ENCODE measurements at places on chromosomes 5 and 9. TPM values are rescaled to one million over a fixed set of nuclear protein-coding genes. Genes with fewer than 3 reads are reported as not detected.

ADRA1B gene
- total RNA-seq: not detected

CCNJL gene
- total RNA-seq: 16.5 TPM

NRARP gene
- 22.1 TPM for total RNA-seq

PCDHGA3 gene
- 0.11 TPM for total RNA-seq

GRCh38 chr9:7368410-7369292, 430.9 kb downstream of the DMAC1 start:
- H3K27me3 ChIP-seq: no peaks in the 10 kb centered on the region
- H3K27ac ChIP-seq: no peak overlapping the region
- H3K4me3 ChIP-seq: no peak overlapping the region
- H3K4me1 ChIP-seq: no peaks in the 10 kb centered on the region

DNA sequence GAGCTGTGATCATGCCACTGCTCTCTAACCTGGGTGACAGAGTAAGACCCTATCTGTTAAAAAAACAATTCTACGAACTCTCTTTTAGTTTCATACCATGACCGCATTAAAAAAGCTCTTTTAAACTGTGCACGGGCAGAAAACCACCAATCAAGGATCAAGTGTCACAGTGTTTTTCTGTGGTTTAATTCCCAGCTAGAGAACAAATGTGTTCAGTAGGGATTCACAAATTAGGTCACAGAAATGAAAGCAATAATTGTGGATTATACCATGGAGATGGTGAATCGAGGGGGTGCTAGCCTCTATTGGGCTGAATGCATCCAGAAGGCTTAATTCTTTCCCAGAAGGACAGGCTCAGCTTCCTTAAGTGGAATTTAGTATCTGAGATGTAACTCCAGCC, 79.1 kb downstream of the ATG10 start:
- H3K36me3 ChIP-seq: no peaks in the 10 kb centered on the region
- H3K27ac ChIP-seq: no peak overlapping the region
- H3K4me1 ChIP-seq: no peaks in the 10 kb centered on the region
- DNase-seq: no peak
- H3K27me3 ChIP-seq: no peaks in the 10 kb centered on the region

DNA sequence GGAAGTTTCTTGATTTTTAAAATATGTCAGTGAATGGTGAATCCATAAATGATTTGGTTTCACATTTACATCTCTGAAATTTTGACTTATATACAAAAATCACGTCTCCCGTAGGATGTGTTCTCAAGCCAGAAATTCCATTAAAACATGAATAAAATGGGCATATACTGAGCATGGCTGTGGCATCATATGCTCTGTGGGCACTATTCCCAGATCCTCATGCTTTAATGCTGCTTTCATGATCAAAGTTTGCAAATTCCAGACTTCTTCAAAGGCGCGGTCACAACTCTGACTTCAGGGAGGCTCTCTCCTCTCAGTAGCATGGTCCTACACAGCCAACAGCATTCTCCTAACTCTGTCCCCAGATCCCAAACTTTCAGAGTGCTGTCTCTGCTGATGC, 723.2 kb downstream of the TAF11L14 start:
- H3K36me3 ChIP-seq: no peaks in the 10 kb centered on the region
- no peak for DNase-seq
- H3K4me1 ChIP-seq: no peaks in the 10 kb centered on the region
- H3K4me3 ChIP-seq: no peak overlapping the region

ALDOB gene
- not detected for total RNA-seq

TTC23L gene
- 0.09 TPM for total RNA-seq

DNA sequence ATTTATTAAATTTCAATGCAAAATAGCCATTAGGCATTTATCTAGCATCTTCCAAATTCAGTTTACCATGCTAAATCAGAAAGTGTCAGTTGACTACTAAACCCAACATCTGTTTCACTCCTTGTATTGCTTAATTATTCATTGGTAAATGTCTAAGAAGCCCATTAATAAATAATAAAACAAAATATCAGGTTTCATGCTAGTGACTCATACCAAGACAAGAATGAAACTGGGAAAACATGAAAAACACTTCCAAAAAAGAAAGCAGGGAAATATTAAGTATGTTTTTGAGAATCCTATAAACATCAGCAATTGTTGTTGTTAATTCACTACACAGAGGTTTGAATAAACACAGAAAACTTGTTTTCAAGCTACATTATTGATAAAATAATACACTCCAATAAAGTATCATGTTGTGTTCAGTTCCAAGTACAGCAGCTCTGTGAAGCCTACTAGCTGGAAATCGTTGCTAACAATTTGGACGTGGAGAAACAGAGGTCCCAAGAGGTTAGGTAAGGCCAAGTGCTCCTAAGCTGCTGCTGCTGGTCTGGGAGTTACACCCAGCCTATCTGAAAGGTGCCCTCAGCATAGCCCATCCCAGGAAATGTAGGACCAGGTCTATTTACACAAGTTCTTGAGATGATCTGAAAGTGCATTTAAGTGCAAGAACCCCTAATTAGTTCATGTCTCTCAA, 78.8 kb downstream of the GNAQ start:
- no peaks in the 10 kb centered on the region for H3K27me3 ChIP-seq
- no peaks in the 10 kb centered on the region for H3K4me1 ChIP-seq
- no peak overlapping the region for H3K27ac ChIP-seq
- DNase-seq: no peak

- H3K27me3 ChIP-seq: no peaks in the 10 kb centered on the region
- no peak for DNase-seq
- H3K36me3 ChIP-seq: no peaks in the 10 kb centered on the region
- H3K4me3 ChIP-seq: no peak overlapping the region
- H3K27ac ChIP-seq: no peak overlapping the region
- no peaks in the 10 kb centered on the region for H3K4me1 ChIP-seq
Measured at GRCh38 chr9:89801341-89801740, 196.5 kb downstream of the GADD45G start.

GRCh38 chr9:119002491-119002890, 366.7 kb downstream of the BRINP1 start:
- H3K27ac ChIP-seq: no peak overlapping the region
- H3K36me3 ChIP-seq: no peaks in the 10 kb centered on the region
- no peak for DNase-seq
- no peaks in the 10 kb centered on the region for H3K27me3 ChIP-seq

CAMK2A gene
- total RNA-seq: not detected

AGPAT2 gene
- total RNA-seq: 77.1 TPM

DNA sequence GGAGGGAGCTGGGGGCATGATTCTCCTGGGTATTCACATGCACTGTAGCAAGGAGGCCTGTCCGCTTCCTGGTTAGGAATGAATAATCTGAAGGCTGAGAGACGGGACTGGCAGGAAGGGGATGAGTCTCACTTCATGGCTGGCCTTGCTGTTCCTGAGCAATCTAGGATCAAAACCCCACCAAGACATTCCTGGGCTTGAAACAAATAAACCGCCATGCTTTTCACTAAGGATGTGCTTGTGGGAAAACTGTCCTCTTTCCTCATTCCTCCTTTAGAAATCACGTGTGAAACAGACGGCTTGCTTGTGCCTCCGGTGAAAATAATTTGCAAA, 132.8 kb downstream of the MACROH2A1 start:
- no peak overlapping the region for H3K4me3 ChIP-seq
- peaks cover 45% of the 10 kb centered on the region for H3K4me1 ChIP-seq
- peak overlapping the region; percentile 56 for H3K27ac ChIP-seq
- H3K27me3 ChIP-seq: no peaks in the 10 kb centered on the region
- no peak for DNase-seq
- H3K36me3 ChIP-seq: no peaks in the 10 kb centered on the region

GRCh38 chr9:14316602-14317300, 2.8 kb upstream of the NFIB start:
- no peak overlapping the region for H3K27ac ChIP-seq
- no peak for DNase-seq
- peaks cover 1% of the 10 kb centered on the region for H3K27me3 ChIP-seq
- no peak overlapping the region for H3K4me3 ChIP-seq
- no peaks in the 10 kb centered on the region for H3K4me1 ChIP-seq

DNA sequence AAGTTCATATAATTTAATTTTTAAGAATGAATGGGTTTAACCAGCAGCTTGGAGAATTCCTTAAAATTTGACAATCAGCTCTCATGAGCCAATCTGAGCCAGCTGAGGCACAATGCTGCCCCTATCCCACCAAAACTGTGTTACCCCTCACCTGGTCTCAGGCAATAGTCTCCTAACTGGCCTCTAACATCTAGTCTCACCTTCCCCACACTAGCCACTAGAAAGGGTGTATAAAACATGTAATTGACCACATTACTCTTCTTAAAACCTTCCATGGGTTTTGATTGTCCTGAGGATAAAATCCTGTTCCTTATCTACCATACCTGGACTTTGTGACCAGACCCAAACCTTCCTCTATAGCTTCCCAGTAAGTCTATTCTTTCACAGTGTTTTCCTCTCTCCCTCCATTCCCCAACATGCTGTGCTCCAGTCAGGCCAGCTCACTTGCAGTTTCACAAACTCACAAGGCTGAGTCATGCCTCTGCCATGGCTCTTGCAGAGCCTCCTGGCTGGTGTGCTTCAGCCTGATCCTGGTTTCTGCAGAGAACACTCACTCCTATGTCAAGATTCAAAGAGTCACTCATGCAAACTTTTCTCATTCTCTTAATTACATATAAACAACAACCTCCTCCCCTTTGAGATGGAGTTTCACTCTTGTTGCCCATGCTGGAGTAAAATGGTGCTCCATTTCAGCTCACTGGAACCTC, 16.0 kb upstream of the ZCCHC7 start:
- H3K36me3 ChIP-seq: no peaks in the 10 kb centered on the region
- no peak overlapping the region for H3K27ac ChIP-seq
- H3K4me1 ChIP-seq: no peaks in the 10 kb centered on the region
- H3K27me3 ChIP-seq: no peaks in the 10 kb centered on the region
- H3K4me3 ChIP-seq: no peak overlapping the region
